ENCODE measurements at places on chromosomes 16 and 17.

DNA sequence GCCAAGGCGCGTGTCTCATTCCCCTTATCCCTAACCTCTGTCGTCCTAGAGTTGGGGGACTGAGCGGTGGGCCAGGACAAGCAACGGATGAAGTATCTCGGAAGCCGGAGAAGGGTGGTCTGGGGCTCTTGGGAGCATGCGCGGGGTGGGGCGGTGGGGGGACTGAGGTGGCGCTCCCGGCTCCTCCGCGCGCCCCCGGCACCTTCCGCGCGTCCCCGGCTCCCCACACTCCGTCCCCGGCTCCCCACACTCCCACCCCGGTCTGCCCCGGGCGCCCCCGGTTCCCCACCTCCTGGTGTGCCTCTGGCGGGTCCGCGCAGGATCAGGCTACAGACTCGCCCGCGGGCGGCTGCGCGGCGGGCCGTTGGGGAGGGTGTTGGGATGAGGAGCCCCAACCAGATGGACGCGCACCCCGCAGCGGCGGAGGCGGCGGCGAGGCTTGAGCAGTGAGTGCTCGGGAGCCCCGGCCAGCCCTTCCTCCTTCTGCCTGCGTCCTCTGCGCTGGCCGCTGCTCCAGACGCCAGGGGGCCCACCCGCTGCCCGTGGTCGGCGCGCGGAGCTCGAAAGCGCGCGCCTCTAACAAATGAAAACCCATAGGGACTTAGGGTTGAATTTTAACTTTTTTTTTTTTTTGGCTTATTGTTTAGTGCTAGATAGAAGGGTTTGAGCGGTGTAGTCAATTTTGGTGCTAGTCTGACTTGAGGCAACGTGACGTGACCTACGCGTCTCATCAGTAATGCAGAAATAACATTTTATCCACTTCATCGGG lies 5.6 kb upstream of the CRYM start:
- no peak for DNase-seq

GRCh38 chr17:21028192-21028591 lies 14.6 kb downstream of the USP22 start:
- DNase-seq = no peak

DNA sequence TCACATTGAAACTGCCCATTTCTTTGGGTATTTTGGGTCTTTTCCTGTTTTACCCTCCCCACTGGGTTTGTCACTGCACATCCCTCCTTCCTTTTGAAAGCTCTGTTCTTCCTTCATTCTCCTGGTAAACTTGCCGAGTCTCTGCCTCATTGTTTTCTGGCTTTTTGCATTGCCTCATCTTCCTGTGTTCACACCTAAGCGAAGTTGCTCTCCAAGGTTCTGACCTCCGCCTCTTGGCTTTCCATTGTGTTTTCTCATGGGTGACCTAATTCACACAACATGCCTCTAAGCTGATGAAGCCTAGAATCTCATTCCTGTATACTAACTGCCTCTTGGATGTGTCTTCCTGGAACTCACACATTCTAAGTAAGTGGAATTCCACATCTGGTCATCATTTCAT lies 1096.1 kb upstream of the EEF2KMT start:
- no peak for DNase-seq

DNA sequence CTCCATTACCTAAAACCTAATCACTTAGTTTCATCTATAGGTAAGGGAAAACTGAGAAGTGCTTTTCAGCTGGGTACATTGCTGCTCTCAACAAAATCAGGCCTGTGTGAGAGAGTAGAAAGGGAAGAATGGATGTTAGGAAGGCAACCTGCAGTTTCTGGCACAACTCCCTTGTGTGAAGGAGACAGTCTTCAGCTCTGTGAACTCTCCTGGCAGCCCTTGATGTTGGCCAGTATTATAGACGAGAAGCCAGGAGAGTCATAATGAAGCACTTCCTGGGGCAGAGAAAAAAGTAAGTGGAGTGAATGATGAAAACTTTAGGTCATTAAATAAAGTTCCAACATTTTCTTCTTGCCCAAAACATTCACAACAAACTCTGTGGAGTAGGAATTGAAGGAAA lies 260.1 kb downstream of the IRX3 start:
- DNase-seq = no peak

DNA sequence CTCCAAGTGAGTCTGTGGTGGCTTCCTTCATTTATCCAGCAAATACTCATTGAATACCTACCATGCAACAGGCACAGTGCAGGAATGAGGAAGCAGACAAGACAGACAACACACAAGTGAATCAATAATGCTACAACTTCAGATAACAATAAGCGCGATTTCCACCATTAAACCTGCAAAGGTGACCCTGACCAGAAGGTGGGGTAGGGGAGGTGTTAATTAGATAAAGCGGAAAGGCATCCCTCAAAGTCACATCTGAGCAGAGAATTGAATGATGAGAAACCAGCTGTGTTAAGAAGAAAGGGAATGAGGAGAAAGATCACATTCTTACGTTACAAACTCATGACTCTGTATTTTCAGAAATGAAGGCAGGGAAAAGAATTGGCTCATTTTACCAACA lies 26.3 kb downstream of the ZZEF1 start:
- no peak for DNase-seq

DNA sequence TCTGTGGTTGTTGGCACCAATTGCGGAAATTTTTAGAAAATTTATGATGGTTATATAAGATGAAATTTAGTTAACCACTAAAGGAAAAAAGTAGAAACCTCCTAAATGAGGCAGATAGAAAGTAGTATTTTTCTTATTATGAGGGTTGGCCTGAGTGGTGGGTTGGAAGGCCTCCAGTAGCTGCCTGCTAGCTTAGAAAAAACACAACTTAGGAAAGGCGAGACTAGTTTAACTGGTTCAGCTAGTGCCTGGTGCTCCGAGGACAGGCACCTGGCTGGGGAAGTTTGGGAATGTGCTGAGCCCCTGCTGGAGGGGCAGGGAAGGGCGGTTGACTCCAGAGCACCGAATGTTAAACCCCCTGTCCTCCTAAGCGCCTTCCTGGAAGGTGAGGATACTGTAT lies 19.9 kb downstream of the LDHD start:
- DNase-seq = no peak

DNA sequence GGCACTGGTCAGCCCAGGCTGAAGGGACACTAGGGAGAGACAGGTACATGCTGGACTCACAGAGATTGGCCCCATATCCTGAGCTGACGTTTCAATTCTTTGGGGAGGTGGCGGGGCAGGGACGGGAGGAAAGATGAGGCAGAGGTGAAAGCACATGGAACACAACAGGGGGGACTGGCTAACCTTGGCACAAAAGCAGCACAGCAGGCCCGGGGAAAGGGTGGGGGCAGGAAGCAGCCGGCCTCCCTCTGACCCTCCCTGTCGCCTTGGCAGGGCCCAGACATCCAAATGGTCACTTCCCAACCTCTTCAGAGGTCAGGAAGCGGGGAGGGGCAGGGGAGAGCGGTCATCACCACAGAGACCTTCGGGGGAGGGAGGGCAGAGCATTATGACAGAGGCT lies 6.6 kb downstream of the VAT1 start:
- no peak for DNase-seq

DNA sequence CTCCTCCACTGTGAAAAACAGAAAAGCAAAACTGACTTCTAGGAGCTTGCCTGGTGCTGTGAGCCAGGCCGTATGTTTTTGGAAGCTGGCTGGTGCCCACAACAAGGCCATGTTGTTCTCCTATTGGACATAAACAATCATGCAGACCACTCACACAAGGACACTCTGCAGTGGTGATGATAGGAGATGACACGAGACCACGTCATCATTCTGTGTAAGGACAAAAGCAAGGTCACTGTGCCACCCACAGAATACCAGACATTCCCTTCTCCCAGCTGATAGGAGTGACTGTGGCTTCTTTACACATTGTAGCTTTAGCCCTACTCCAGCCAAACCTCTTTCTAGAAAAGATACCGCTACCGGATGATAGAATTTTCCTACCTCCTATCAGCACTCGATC lies 47.7 kb upstream of the LCMT1 start:
- no peak for DNase-seq

GRCh38 chr16:70267516-70267915 lies 15.8 kb upstream of the EXOSC6 start:
- DNase-seq = no peak

DNA sequence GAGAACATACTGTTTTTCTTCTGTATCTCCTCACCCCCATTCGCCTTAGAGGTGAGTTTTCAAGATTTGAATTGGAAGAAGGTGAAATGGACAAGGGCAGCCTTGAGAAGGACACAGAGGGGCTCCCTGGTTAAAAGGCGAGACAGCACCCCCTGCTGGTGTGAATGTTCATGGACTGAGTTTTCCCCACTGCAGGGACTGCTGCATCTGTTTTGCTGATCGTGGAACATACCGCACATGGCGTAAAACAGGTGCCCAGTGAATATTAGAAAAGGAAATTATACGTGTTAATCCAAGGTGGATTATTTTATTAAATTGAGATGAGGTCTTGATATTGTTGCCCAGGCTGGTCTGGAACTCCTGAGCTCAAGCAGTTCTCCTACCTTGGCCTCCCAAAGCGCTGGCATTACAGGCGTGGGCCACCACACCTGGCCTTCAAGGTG lies 54.5 kb downstream of the NDE1 start:
- DNase-seq = peak; percentile 69

DNA sequence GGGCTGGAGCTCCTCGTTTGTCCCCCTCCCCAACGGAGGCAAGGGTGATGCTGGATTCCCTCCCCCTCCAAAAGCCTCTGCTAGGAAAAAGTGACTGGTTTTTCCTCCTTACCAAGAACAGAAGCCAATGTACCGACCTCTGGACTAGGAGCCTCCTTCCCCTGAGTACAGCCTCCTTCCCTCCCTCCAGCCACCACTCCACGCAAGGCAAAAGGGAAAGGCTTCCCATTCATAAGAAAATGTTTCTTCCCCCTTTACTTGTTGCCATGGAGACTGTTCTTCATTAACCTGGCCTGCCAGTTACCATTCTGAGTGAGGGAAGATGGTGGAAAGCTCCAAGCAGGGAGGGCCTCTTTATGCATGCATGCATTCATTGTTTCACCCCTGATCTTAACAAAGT lies 4.3 kb upstream of the PIMREG start:
- DNase-seq = no peak

- DNase-seq = no peak
These were observed 175.3 kb downstream of the UTP18 start for GRCh38 chr17:51435641-51436091.

GRCh38 chr17:33519692-33520091 lies 226.6 kb upstream of the ASIC2 start:
- no peak for DNase-seq

DNA sequence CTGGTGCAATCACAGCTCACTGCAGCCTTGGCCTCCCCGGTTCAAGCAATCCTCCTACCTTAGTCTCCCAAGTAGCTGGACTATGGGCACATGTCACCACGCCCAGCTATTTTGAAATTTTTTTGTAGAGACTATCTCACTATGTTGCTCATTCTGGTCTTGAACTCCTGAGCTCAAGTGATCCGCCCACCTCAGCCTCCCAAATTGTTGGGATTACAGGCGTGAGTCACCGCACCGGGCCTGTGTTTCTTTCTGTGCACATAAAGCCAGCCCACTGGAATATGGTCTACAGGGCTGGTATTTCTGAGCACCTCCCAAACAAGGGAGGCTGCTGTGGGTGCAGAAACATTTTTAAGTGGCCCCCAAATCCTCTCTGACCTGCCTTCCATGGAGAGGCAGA lies 8.4 kb downstream of the TMEM95 start:
- DNase-seq = no peak

DNA sequence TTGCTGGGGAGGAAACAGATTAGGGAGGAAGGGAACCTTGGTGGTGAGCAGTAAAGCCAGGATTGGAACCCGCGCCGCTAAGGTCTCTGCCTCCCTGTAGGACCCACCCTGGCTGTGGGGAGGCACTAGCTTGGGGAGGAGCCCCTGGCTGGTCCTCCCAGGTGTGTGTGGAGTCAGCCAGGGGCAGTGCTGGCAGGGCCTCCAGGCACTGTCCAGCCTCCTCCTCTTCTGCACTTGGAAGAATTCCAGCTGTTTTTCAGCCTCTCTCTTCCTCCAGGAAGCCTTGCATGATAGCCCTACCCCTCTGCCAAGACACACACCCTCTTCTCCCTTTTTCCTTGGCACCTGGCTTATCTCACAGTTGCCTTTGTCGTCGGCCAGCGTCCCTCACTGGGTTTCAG lies 34.8 kb downstream of the TMEM235 start:
- no peak for DNase-seq

DNA sequence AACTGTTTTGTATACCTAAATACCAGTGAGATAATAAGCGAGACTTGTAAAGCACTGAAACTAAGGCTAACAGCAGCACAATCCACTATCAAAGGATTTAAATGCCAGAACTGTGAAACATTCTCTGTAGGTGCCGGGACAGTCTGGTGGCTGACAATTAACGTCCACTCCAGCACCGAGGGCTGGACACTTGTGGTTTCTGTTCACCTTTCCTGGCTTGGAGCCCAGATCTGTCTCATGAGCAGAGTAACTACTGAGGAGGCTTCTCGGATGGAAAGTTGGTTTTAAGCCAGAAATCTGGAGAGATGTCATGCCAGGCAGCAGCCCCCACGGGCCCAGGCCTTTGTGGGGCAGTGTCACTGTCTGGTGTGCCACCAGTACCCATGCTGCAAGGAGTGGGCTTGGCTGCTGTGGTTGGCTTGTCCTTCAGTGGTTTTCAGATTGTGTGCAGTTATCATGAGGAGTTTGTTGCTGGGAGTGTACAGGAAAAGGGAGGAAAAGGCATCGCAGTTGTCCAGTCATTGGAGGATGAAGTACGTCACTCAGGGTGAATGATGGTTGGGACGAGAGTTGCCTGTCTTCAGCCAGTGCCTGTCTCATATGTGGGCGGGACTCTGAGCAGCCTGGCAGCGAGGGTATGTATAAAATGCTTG lies 35.5 kb downstream of the UBN1 start:
- no peak for DNase-seq

DNA sequence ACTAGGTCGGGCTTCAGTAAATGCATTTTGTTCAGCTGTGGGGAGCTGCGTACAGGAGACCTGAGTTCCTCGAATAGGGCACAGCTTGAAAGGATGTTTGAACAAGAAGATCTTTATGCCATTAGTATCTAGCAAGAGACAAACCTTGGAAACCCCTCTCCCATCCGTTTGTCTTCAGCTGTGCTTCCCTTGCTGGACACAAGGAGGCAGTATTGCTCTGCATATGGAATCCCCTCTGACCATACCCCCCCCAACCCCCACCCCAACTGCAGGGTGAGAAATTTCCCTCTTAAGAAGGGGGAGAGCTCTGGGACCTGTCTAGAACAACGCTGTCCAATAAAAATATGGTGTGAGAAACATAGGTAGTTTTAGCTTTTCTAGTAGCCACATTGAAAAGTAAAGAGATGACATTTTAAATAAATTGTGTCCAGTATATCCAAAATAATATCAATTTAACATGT lies 1.6 kb downstream of the MRM1 start:
- DNase-seq = peak; percentile 63

DNA sequence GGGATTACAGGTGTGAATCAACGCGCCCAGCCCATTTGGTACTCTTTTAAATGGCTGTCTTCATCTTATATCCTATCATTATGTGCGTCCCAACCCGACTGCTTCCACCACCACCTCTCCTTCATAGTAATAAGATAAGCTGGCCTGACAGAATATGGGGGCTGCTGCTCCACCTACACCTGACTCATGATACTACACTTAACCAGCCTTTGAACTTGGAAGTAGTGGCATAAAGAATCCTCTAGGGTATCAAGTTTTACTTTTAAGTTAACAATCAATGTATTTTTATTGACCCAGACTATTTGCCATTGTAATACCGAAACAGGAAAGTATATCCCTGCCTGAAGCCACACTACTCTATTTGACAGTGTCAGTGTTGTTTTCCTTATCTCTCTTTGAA lies 18.8 kb downstream of the PDZD9 start:
- DNase-seq = no peak
